CD4-positive, alpha-beta memory T cell (primary cell): ENCODE measurements at places on chromosomes 6 and 20.

- no peak for DNase-seq
These were observed 56.4 kb downstream of the TRDN start for GRCh38 chr6:123580331-123580730.

GRCh38 chr6:35166520-35166919 is 25.4 kb upstream of the TCP11 start:
- no peak for DNase-seq

DNA sequence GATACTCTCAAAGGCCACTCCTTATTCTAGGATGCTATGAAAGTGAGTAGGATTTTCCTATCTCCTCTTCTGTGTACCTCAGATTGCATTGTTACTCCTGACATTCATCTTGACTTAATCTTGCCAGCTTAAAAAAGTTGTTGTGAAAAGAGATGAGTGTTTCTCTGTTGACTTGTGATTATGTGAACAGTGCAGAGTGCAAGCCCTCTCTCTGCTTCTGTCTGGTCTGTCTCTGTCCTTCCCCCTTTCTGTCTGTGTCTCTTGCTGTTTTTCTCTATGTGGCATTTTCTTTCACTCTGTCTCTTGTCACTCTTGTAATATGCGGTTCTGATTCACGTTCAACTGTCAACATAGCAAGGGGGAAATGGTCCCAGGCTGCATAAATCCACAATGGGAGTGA is 306.6 kb downstream of the FARS2 start:
- no peak for DNase-seq

DNA sequence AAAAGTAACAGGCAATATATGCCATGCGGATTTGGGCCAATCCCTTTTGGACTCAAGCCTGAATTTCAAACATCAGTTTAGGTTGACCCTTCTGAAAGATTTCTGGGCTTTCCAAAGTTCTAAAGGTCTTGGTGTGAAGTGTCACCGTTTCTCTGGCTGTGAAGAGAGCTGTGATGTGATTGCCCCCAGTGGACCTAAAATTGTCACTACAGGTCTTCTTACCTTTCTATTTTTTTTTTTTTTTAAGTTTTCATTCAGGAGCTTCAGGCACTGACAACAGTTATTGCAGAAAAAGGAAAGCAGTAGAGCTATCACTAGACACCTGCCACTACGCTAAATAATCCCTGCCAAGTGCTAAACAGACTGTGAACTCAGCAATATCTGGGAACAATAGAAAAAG is 75.7 kb upstream of the OPRM1 start:
- DNase-seq, result no peak

- no peak for DNase-seq
These were observed 59.6 kb upstream of the DDR1 start for GRCh38 chr6:30824698-30825097.

GRCh38 chr6:98458708-98459107 is 375.7 kb upstream of the POU3F2 start:
- DNase-seq, result no peak

DNA sequence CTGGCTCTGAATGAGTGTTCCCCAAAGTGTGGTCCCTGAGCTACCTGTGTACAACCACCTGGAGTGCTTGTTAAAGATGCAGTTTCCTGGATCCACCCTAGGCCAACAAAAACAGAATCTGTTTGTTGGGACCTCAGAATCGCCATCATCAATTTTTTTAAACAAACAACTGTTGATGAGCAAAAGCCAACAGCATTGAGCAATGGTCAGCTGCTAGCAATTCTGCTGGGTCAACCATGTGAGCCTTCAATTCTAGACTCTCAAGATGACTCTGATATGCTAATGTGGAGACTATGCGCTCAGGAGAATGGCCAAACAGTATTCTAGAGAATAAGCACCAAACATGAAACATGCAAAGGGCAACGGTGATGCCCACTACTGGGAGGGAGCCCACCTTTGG is 64.4 kb upstream of the IYD start:
- DNase-seq, result no peak

DNA sequence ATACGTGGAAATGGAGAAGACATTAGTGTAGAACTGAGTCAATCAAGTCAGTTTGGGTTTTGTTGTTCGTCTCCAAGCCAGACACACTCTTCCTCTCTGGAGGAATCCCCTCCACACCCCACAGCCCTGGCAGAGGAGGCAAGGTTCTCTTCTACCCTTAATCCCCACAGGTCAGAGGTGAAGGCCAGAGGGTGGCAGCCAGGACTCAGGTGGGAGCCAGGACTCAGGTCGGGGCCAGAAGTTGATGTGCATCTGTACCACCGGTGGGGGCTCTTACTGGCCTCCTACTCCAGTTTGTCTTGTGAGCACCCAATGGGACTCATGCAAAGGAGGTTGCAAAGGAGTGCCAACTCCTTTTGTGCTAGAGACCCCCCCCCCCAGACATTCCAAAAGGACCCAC is 126.4 kb downstream of the TBXT start:
- no peak for DNase-seq

- DNase-seq, result no peak
These were observed 35.1 kb downstream of the NFATC2 start for GRCh38 chr20:51507216-51508036.

DNA sequence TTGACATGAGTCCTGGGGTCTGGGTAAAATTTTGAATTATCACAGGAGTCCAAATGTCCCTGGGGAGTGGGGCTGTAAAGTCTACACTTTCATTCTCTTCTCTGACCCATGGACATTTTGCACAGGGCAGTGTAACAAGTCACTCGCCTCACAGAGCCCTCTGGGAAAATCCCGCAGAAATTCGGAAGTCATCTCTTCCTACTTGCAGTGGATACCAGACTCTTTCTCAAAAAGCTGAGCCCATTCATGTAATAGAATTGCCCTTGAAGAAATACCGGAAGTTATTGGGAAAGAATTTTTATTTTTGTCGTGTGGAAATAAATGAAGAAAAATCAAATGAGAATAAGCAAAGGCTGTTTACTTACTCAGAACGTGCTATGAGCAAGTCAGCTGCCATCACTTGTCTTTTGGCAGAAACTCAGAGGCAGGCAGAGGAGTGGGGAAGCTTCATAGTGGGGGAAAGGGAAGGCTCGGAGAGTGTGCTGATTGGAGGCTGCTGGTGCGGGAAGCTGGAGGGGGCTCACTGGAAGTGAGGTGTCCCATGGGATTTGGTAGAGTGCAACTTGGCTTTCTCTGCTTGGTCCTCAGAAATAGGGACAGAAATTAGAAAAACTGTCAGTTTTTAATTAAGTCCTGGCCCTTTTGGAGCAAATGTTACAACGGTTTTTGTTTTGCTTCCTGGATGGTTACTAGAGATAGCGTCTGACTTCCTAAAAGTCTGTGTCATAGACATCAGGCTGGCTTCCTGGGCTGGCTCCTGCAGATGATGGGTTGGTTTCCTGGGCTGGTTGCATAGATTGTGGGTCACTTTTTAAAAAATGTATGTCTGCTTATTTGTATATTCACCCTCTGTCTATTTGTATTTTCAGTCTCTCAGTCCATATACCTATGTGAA is 79.8 kb upstream of the EEF1E1 start:
- no peak for DNase-seq

DNA sequence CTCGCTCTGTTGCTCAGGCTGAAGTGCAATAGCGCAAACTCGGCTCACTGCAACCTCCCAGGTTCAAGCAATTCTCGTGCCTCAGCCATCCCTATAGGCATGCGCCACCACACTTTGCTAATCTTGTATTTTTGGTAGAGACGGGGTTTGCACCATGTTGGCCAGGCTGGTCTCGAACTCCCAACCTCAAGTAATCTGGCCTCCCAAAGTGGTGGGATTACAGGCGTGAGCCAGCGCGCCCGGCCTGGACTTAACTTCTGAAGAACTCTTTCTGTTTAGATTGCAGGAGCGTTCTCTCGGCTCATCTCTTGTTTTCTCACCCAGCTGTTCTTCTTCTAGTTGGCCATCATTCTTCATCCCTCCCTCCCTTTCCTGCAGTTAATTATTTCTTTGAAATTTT is 30.3 kb downstream of the GTF2H5 start:
- DNase-seq, result no peak

DNA sequence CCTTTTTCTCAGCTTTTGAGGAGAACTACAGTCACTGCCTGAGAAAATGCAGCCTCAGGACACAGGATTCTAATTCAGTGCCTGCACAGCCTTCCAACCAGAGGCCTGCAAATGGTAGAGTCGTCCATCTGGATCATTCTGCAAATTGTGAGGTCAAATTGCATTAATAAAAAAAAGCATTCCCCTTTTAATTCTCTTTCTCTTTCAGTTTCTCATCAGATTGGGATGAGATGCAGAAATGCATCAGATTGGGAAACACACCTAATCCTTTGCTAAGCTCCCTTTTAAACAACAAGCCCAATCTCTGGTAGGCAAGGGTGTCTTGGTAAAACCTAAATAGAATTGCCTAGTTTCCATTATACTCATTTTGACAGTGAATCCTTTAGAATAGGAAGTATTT is 838.8 kb downstream of the MAFB start:
- no peak for DNase-seq

GRCh38 chr6:149489967-149490366 is 5.2 kb upstream of the ZC3H12D start:
- DNase-seq, result no peak

DNA sequence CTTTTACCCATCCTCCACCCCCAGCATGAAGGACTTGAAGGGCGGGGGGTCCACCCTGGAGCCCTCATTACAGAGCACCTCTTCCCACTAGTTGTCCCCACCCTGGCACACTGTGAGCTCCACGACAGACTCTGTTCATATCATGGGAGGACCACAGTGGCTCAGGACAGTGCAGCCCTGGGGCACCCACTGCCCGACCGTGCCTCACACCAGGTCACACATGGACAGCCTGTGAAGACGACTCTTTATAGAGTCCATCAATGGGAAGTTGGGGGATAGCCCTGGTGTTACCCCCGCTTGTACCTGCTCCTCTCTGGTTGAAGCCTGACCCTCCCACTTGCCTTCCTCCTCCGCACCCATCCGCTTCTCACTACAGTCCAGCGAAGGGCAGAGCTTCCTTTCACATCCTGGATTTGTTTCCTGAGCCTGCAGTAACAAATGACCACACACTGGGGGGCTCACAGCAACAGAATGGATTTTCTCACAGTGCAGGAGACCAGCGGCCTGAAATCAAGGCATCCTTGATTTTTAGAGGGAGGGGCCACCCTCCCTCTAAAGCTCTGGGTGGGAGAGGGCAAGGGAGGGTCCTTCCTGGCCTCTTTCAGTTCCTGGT is 15.5 kb downstream of the ZNF831 start:
- no peak for DNase-seq

DNA sequence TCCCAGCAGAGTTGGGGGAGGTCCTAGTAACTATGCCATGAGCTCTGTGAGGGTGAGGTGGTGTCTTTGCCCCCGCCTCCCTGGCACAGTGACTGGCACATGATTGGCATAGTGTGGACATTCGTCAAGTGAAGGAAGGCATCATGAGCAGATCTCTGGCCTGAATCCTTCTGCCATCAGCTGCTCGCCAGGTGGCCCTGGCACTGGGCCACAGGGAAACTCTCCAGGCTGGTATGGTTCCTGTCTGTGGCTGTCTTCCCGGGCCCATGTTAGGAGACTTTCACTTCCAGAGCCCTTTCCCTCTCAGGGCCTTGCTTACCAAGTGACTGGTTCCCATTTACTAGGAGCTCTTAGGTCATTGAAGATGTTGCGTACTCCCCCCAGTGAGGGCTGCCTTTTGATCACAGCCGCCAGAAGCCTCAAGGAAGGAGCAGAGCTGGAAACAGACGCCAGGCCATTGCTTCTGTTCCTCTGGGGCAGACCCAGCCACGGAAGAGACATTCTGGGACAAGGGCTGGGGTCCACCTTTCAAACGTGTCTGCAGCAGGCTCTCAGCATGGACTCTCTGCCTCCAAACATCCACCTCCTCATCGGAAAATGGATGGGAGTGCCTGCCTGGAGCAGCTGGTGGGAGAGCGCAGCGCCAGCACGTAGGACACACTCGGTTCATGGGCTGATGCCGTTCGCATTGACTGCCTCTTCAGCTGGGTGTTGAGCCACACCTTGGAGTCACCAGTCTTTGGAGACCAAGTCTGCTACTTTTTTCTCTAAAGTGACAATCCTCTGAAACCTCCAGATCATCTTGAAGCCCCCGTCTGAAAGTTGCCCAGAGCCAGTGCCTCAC is 67.2 kb downstream of the PTPN1 start:
- no peak for DNase-seq

DNA sequence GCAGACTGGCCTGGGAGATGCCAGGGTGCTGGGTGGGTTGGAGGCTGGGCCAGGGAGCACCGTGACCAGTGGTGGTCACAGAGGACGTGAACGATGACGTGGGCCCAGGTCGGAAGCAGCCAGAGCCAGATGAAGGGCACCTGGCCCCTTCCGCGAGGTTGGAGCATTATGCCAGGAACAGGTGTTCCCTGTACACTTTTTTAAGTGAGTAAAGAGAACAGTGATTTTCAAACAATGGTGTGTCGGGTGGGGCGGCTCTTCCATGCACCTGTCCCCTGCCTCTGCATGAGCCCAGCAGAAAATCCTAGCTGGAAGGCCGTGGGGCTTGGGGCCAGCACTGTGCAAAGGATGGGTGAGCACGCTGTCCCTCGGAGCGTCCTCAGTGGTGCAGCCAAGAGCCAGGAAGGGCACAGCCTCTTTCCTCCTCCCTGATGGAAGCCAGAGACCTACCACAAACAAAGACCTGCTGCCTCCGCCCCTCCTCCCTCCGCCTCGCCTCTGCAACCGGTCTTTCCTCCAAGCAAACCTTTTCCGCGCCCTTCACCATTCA is 350.5 kb downstream of the ZFAND3 start:
- DNase-seq, result no peak

- no peak for DNase-seq
These were observed 213.9 kb upstream of the LAMP5 start for GRCh38 chr20:9300534-9300933.

- DNase-seq, result no peak
These were observed 39.8 kb upstream of the SERINC1 start for GRCh38 chr6:122511193-122511924.

- no peak for DNase-seq
These were observed 63.6 kb downstream of the CARMIL1 start for GRCh38 chr6:25342802-25343201.

DNA sequence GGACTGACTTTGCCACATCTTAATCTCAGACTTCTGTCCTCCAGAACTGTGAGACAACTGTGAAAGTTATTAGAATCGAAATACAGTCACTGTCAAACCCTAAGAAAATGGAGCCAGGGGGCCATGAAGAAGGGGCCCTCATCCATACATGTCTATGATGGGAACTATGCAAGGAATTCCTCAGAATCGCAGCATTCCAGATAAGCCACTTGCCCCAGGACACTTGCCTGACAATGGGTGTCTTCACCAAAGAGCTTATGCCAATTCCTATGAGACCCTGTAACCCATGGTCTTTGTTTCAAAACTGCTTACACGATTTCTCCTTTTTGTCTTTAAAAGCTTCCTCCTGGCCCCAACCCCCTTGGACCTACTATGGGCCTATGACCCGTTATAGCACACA is 90.4 kb upstream of the FOXP4 start:
- DNase-seq, result no peak

GRCh38 chr20:1375515-1375914 is 17.3 kb downstream of the FKBP1A start:
- no peak for DNase-seq

GRCh38 chr6:117908246-117909068 is 1.4 kb downstream of the SLC35F1 start:
- no peak for DNase-seq

- DNase-seq, result no peak
These were observed 1261.9 kb upstream of the CITED2 start for GRCh38 chr6:140636271-140636907.

GRCh38 chr20:6868861-6869260 is 101.4 kb downstream of the BMP2 start:
- no peak for DNase-seq
